ENCODE measurements at places on chromosomes 4 and X.

- DNase-seq, result no peak
These were observed 47.4 kb upstream of the PHOX2B start for GRCh38 chr4:41795796-41796385.

GRCh38 chr4:53365121-53365485 lies 758 bp downstream of the SCFD2 start:
- DNase-seq, result no peak

GRCh38 chr4:102449751-102450352 lies 51.3 kb upstream of the NFKB1 start:
- peak; percentile 65 for DNase-seq

DNA sequence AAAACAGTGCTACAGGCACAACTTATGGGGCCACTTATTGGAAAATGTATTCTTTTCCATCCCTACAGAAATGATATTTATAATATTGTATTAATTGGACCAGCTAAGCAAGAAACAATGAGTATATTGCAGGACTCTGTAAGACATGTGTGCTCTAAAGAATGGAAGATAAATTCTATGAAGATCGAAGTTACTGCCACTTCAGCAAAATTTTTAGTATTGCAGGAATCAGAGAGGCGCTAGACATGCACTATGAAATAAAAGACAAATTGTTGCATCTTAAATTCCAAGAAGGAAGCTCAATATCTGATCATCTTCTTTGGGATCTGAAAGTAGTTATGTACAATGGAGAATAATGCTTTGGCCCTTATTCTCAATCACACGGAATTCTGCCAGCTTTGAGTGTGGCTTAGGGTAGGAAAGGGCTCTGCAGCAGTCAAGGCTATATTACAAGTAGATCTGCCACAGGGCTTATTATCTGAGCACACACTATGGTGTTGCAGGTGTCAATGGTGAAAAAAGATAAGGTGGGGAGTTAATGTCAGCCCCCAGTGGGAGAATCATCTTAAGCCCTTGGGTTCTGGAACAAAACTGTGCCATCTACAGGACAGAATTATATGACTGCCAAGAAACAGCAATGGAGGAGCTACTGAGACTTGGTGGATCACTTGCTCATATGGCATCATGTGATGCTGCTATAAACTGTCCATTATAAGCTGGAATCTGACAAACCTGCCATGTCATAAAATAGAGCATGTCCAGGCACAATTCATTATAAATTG lies 334.0 kb upstream of the NDST3 start:
- DNase-seq, result no peak

DNA sequence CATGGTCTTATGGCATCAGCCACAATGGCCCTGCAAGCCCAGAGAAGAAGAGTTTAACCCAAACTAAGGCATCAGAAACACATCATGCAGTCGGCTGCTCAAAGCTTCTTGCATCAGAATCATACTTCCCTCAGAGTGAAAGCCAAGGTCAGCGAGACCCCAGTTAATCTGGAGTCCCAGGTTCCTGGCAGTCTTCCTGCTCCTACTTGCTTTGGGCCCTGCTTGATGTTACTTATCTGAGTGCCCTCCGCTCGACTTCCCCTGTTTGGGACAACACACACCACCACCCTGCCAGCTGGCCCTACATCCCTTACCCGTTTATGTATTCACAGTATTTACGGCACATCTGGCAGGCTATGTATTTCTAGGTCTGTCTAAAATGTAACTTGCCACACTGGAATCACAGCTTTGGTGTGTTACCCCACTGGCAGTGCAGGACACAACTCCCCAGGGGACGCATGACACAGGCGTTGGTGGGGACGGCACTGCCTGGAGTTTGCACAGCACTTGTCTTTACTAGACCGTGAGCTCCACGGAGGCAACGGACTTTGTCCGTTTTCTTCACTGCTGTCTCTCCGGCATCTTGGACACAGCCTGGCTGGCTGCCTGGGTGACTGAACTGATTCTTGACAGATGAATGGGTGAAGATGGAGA lies 22.8 kb downstream of the CRMP1 start:
- DNase-seq, result no peak

GRCh38 chr4:40401631-40402030 lies 66.5 kb downstream of the CHRNA9 start:
- no peak for DNase-seq

DNA sequence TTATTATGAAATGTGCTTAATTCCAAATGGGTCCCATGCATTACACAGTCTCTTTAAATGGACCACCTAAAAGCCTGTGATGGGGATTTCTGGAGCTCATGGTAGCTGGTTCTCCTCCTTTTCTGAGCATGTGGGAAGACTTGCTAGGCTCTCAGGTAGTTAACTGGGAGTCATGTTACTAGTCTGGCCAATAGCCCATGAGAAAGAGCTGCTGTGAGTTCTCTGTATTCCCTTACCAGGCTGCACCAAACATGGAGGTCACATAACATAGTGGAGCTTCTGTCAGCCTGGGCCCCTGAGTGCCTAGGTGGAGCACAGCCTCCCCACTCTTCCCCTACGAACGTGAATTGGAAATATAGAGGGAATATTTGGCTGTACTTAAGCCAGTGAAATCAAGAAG lies 198.4 kb downstream of the MAML3 start:
- DNase-seq, result no peak

DNA sequence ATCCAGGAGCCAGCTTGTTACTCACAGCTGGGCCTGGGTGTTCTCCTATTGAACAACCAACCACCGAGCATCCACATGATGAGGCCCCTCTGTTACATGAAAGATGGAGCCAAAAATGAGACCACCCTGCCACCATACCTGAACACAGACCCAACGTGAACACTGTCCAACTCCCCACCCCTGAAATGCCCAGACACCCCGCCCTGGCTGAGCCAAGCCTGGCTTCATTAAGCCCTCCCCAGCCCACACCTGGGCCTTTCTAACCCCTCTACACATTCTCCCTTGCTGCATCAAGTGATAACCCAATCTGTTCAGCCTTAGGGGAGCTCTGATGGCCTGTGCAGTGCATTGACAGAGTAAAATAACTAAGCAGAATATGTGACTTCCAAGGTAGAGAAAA lies 80.7 kb downstream of the EVC start:
- no peak for DNase-seq

DNA sequence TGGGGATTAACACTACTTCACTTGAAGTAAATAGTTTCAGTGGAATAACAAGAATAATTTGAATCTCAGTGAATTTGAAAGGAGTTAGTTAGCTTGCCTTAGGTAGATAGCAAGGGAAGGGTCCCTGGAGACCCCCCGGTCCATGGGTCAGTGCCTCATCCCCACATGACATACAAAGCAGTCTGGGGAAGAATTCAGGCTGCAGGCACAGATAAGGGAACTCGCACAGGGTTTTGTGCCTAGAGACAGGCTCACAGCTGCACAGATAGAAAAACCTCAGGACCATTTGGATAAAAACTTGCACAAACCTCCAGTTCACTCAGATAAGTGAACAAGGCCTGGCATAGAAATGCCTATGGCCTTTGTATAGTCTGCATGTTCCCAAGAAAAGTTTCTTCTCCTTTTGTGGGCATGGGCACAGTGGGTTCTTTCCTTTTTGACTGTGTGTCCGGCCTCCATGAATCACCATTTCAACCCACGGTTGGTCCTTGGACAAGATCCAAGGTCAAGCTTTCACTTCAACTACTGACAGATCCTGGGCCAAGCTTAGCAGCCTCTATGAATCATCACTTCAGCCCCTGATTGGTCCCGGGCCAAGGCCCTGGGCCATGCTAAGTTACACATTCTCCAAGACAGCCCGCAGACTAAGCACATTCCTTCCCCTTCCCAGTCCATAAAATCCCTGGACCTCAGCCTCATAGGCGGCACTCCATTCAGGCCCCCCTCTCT lies 108.3 kb upstream of the KLHL4 start:
- DNase-seq, result no peak

DNA sequence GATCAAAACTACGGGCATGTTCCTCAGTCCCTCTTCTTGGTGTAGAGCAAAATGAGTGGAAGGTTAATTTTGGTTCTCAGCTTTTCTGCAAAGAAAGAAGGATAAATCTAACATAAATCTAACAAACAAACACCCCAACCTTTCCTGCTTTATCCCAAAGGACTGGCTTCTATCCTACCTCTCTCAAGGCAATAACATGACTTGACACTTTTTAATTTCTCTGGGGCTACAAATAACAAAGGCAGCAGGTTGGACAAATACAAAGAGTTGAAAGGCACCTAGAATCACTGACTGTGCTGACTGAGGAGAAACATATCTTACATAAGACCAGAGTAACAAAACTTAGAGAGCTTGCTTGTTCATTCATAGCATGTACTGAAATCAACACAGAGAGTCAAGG lies 703.6 kb upstream of the PITX2 start:
- DNase-seq, result no peak

- DNase-seq, result no peak
These were observed 27.5 kb upstream of the GYG2 start for GRCh38 chrX:2801223-2801622.

DNA sequence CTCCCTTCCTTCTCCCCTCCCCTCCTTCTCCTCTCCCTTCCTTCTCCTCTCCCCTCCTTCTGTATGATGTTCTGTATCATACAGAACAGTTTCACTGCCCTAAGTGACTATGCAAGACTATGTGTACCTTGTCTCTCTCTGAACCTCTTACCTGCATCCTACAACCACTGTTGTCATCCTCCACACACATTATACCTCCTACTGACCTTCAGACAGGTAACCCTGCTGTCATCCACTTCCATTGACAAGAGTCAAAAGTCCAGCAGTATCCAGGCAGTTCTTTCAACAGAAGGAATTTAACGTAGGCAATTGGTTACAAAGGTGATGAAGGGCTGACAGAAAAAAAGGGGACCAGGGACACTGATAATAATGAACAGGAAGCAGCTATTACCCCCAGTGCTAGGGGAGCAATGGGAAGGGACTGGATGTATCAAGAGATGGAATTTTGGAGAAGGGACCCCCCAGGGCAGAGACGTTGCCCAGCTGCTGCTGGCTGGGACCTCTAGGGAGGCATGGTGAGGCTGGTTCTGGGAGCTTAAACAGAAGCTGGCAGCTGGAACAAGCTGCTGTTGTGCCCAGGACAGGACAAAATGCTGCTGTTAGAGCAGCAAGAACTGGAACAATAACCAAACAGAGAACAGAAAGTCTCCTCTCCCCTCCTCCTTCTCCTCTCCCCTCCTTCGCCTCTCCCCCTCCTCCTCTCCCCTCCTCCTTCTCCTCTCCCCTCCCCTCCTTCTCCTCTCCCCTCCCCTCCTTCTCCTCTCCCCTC lies 84.7 kb downstream of the DCTD start:
- DNase-seq, result no peak

GRCh38 chr4:152628128-152628527 lies 51.7 kb downstream of the TMEM154 start:
- DNase-seq, result no peak

DNA sequence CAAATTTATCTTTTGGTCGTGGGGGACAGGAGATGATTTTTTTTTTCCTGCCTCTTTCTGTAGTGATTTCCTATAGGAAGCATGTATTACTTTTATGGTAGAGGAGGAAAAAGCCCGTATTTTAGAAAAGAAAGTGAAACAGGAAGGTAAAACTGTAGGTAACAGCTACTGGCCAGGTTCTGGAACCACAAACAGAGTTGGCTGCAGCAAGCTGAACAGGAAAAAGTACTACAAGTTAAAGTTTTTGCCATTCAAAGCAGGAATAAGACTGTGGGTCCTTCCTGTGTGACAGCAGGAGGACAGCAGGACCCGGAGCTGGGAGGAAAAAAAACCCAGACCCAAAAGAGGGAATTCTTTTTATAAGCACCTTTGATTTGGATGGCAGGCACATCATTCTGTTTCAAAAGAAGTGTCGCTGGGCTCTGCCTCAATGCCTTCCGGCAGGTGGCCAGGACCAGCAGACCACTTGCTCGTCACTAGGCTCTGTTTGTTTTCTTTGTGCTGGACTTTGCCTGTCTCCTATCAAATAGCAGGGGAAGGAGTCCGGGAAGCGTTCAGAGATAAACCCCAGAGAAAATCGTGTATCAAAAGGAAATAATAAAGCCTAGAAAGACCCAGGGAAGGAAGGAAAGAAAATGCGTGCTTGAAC lies 277.9 kb downstream of the ADGRA3 start:
- no peak for DNase-seq

DNA sequence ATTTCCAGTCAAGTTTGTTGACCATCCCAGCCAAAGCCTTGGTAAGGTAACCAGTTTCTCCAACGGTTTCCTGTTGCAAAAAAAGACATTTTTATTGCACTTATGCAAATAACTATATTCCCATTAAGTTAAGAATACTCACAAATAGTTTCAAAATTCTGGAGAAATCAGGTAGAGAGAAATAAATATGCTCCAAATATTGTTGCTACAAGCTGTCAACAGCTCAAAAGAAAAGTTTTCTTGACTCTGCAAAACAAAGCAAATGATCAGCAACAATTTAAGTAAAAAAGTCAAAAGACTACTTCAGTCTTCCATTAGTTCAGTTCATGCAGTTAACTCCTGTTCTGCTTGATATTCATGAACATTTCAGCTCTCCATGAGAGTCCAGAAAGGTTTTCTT lies 49.0 kb upstream of the UGT8 start:
- DNase-seq, result no peak

DNA sequence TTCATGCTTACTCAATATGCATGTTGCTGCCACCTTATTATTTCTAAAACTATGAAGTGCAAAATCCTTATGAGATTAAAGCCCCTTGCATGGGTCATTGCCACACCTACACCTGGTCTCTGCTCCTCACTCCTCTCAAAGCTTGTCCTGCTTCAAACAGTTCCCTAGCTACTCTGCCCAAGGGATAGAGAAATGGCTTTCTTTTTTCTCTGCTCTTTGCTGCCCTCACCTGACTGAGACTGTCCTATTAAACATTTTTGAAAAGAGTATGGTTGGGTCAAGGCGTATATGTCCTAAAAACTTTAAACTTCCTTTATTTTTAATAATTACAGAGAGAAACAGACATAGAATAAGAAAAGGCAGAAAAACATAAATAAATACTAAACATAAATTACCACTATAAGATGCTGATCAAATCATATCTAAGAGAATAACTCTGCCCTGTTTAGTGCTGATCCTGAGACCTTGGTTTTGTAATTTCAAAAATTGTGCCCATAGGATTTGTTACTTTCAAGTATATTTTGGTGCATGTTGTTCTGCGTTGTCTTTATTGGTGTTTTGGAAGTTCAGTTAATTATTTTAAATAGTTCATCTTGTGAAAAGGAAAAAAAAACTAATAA lies 704.9 kb upstream of the PABPC4L start:
- no peak for DNase-seq

DNA sequence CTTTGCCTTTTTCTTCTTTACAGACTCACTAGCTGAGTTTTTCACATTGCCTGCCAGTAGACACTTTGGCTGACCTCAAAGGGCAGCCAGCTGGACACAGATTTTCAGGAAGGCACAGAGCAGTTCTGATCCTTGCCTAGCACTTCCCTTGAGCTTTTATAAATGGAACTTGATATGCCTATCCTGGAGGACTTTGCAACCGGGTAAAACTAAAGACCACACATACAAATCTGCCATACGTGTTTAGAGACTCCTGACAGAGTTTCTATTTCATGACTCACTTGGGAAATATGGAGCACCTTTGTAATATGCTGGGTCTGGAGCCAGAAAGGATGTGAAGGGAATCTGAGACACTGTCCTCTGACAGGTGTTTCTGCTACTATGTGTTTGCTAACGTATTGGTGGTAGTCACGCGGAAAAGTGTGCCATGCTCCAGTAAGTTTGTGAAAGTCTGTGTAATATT lies 56.7 kb upstream of the RASSF6 start:
- DNase-seq, result no peak
